ENCODE measurements at places on chromosomes 12 and 14.

GRCh38 chr12:65510007-65510406 lies 231.5 kb downstream of the MSRB3 start:
- DNase-seq, result no peak

- no peak for DNase-seq
Observed at GRCh38 chr12:70258605-70259403, 15.6 kb downstream of the CNOT2 start.

GRCh38 chr14:92846162-92846897 lies 52.2 kb downstream of the GOLGA5 start:
- DNase-seq, result no peak

DNA sequence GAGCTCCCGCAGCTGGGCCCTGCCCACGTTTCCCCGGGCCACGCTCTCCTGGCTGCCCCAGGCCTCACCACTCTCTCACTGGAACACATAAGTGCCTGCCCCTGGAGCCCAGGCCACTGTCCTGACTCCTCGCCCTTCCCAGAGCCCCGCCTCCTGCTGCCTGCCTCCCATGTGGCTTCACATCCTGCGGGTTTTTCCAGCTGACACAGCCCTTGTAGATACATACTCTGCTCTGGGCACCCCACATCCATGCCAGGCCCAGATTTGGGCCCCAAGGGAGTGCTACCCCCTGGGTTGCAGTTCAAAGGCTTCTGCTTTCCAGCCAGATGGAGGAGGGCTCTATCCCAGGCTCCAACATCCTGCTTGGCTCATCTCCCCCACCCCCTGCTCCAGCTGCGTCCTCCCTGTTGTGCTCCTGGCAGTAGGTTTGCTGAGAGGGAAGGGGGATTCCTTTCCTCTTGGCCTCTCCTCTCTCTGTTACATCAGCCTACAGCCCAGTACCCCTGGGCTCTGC lies 60.1 kb downstream of the TSPAN9 start:
- DNase-seq, result no peak

DNA sequence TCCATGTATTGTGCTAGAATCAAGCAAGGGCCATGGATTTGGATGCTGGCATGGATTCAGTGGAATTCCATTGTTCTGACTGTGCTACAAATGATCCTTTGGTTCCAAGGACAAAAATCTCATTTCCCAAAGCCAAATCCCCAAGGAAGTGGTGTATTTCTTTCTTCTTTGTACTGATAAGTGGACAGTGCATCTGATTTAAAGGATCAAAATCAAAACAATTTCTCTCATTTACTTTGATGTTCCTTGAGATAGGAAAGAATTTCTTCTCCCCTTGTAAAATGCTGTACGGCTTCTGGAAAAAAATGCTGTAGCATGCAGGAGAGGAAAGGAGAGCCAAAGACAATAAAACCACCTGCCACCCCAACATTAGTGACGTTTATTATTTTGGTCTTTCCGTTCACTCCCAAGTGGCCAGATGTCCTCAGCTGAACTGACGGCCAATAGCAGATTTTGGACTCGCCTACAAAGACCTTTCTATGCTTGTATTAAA lies 185.7 kb downstream of the PRKD1 start:
- DNase-seq, result no peak

Measured in stimulated activated CD4-positive, alpha-beta T cell treated with anti-CD3 and anti-CD28 coated beads, Interleukin-15, amount 100 ng/mL, for 1 hour (primary cell).